ENCODE measurements at places on chromosomes 6 and 20.
A peak's percentile ranks its signal among the peaks of the same experiment; 100 is the strongest.

DNA sequence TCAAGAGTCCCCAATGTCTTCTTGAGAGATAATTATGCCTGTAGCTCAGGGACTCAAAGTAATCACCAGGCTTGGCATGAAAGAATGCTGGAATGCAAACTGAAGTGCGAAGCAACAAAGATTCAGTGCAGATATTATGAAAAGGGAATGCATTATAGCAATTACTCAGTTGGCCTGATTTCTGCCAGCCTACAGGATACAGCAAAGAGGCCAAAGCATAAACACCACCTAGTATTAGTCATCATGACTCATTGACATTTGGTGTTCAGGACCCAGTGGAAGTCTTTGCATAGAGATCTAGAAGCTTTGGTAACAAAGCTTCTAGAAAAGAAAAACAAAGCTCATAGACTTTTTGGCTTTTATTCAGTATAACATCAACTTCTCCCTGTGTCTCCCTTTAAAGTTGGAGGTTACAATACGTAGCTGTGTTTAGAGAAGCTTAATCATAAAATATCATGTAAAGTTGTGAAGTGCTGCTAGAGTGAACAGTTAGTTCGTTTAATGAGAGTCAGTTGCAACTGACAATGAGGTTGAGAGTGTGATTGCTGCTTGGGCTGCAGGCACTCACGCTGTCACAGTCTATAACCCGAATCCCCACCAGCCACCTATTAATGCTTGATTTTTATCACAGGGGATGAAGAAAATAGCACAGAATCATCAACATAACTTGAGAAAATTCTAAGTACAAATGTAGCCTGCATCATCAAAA is 932.7 kb downstream of the TFAP2A start:
- no peak for DNase-seq

- DNase-seq: peak; percentile 70
Observed at GRCh38 chr20:54207743-54208547, at the start of gene PFDN4. Gene PFDN4, plus strand, starts transcription at chr20:54208087. Its CDS starts 14 bp downstream, at chr20:54208101.

DNA sequence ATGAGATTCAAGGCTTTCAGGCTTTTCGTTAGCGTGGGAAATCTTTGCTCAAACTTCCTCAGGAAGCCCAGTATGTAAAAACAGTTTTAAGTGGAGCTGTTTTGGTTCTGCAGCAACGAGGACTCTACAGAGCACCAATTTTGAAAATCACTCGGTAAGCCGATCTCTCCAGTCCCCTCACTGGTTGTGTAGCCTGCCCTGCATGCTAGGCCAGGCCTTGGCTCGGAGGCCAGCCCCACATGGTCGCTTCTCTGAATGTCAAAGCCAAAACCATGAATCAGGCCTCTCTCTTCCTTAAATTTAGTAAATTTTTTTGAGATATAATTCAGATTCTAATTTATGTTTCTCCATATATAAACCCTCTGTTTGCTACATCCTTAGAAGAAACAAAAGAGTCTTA is 108.0 kb downstream of the CHD6 start:
- peak; percentile 4 for DNase-seq

- no peak for DNase-seq
Observed at GRCh38 chr20:32970115-32970972, 33.9 kb downstream of the SUN5 start.

DNA sequence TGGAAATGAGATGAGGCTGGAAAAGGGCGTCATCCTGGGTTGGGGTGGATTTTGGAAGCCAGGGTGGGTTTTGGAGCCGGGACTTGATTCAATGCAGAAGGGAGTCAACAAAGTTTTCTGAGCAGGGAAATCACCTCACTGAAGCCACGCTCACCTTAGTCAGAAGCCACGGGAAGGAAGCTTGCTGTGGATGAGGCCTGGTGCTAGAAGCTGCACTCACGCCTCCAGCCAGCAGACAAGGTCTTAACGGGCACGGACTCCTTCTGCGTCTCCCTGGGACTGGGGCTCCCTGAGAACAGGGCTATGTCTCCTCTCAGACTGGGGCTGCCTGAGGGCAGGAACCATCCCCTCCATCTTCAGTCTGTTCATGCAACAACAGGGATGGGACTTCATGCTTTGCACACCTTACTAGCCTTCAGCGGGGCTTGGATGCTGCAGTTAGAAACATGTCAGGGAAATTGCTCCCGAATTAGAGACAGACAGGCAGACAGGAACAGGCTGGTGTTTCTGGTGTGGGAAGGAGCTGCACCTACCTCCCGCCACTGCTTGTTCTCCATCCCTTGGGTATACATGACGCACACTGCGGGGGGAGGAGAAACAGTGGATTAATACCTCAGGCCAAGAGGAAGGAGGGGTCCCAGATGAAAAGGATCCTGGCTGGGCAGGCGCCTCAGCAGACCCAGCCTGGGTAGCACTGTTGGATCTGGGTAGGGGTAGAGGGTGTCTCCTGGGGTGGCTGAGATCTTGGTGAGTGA is 17.5 kb downstream of the CPNE5 start:
- no peak for DNase-seq

DNA sequence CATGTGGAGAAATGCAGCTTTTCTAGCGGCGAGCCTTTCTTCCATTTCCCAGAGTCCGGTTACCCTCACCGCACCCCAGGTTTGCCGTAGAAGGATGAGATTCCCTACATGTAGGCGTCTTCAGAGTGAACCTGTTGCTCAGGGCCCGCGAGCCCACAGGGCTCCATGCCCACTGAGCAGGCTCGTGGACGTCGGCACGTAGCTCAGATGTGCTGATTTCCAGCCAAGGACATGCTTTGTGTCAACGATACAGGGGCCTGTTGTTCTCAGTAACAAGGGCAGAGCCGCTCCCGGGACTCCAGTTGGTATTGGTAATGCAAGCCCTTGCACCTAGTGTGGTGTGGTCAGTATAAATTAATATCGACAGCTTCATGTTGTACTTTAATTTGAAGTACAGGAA is 159.6 kb downstream of the MTHFD1L start:
- DNase-seq: peak; percentile 48

DNA sequence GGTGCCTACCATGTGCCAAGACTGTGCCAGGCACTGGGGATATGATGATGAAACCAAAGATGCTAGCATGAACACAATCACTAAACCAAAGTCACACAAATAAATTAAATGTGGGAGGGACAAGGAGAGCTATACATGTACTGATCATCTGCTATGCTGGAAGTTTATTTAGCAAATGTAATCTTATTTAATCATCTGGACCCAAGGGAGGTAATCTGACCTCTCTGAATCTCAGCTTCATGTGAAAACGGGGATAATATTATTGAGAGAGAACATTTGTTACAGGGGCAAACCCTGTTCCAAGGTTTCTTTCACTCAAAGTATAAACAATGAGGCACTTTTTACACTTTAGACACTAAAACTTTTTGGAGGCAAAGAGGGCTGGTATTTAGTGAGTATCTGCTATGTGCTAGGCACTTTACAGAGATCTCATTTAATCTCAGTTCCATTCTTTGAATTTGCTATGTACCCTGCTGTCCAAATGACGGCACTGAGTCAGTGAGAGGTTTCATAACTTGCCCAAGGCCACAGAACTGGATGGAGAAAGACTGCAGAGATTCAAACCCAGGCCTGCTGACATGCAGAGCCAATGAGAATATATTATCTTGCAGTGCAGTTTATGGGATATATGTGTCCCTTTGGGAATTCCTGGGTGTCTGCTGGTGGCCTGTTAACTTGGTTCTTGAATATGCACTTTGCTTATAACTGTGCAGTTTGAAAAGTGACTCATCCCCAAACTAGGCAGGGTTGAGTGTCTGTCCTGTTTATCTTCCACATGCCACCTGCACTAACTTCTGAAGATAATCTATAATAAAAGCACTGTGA is 3.3 kb upstream of the ASXL1 start:
- DNase-seq: no peak

DNA sequence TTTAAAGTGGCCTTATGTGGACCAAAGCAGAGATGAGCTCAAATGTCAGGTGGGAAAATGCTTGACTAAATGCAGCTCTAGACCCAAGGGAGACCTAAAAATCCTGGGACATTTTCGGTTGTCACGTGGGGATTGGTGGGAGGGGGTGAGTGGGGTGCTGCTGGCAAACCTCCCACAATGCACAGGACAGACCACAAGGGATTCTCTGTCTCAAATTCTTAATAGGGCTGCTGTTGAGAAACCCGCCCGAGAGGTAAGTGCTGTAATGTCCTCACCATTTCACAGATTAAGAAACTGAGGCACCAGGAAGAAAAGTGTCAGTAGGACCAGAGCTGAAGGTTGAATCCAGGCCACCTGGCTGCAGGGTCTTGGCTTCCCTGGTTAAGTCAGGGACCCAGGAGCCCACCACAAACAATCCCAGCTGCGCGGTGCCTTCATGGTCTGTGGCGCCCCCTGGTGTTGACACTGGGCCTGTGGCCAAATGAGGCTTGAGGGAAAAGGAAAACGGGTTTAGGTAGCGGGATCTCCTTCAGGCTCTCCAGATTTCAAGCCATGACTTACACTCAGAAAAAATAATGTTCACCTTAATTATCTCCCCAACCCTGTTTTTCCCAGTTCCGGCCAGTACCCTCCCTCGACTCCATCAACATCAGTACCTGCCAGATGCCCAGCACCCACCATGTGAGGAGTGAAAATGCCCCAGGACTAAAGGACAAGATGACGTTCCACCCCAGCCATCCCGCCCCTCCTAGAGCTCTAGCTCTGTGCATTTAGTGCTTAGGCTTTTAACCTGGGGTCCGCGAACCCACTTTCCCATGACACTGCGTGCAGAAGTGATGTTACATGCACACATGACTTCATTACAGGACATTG is 7.2 kb downstream of the HLA-G start:
- DNase-seq: peak; percentile 6

- DNase-seq: peak; percentile 12
Observed at GRCh38 chr6:80457439-80457933, 351.0 kb downstream of the BCKDHB start.

DNA sequence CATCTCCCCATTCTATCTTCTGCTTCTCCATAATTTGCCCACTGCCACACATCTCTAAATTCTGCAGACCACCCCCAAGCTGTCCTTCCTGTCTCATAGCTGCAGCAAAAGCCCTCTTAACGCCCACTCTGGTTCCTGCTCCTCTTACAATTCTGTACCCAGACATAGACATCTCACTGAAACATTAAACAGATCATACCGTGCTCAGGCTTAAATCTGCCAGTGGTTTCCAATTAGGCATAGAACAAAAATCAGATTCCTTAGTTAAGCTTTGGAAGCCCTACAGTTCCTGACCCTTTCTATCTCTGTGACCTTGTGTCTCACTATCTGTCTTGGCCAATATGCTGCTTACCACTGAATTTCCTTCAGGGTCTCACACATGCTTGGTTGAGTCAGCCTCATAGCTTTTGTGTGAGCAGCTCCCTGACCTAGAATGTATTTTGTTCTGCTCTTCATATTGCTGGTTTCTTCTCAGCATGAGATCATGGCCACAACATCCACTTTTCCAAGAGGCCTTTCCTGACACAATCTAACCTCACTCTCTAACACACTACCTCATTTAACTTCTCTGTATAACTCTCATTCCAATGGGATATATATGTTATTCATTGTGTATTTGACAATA is 749.7 kb downstream of the MAFB start:
- no peak for DNase-seq

DNA sequence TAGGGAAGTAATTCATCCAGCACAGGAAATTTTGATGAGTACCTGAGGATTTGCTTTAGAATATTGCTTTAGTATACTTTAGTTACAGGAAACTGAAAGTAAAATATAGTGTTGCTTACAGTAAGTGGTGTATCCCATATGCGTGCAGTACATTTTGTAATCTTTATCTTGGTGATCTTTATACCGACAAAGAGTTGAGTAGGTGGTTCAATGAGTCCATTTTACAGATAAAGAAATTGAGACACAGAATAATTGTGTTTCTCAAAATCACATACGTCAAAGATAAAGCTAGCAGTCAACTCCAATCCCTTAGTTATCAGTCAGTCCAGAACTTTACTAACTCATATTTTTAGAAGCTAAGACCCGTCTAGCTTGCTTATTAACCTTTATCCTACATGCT is 65.8 kb upstream of the E2F3 start:
- DNase-seq: no peak

GRCh38 chr6:2560917-2561698 is 189.6 kb downstream of the MYLK4 start:
- DNase-seq: no peak

- no peak for DNase-seq
Observed at GRCh38 chr20:49386848-49387580, 95.5 kb downstream of the KCNB1 start.
